NCI-H1105 treated with DMSO at 0.1 percent for 48 hours (cell line): ENCODE measurements at places on chromosomes 2 and 18.

- no peak for DNase-seq
Observed at GRCh38 chr2:240256704-240257637, 116.5 kb upstream of the OTOS start.

GRCh38 chr2:54053830-54054229, 61.6 kb upstream of the ACYP2 start:
- no peak for DNase-seq

DNA sequence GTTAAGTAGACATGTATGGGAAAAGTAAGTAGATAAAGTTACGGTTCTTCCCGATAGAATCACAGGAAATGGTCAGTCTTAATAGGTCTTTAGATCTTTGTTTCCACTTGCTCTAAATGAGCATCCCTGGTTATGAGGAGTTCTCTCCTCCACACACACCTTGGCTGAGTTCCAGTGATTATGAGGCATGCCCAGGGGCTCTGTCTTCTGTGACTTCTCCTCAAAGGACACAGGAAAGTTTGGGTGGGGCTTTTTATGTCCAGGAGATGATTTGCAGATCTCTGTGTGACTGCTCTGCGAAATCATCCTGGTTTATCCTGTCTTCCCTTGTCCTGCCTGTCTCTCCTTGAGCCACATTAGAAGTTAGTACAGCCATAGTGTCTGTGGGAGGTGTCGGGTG, 83.9 kb upstream of the EML6 start:
- DNase-seq, result no peak

DNA sequence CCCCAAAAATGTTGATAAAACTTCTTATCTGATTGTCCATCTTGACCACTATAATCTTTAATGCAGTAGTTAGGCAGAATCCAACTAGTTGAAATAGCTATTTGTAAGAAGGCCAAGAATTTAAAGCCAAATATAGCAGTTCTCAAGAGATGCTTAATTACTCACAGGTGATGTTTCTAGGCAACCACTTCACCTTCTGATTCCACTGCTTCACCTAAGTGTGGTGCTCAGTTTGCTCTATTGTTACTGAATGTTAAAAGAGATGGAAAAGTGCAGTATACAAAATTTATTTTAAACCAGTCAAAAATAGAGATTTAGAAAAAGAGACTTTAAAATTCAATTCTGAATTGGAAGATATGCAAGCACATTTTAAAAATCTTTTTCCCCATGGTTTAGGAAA, 539.4 kb downstream of the ZNF804A start:
- peak; percentile 54 for DNase-seq

DNA sequence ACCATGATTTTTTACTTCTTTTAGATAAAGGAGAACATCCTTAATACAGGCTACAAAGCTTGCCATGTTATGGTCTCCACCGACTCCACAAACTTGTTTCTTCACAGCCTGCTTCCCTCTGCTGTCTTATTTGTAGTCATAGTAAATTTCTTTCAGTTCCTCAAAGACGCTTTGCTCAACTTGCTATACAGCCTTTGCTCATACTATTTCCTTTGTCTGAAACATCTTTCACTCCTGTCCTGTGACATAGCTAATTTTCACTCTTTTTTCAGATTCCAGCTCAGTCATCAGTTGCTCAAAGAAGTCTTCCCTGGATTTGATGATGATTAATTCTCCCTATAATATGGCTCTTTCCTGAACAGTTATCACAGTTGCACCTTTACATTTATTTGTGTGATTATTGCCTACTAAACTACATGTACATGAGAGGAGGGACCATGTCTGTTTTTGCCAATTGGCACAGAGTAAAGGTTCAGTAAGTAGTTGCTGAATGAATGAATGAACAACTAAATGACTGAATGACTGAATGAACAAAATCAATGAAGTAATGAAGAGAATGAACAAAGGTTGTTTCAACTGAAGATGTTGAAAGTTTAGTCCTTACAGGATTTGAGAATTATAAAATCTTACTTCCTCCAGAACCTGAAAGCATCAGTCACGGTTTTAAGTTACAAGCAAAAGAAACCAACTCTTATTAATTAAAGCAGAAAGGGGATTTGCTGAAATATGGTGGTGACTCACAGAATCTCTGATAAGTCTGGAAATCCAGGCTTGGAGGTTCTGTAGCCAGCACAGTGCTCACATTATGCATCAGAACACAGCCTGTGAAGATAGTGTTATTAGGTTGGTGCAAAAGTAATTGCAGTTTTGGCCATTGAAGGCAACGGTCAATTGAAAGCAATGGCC, 186.4 kb upstream of the FAM98A start:
- DNase-seq, result no peak

- DNase-seq, result peak; percentile 49
Observed at GRCh38 chr2:118202707-118203303, 114.5 kb downstream of the INSIG2 start.
